ENCODE measurements at places on chromosomes 4 and X.
A peak's percentile ranks its signal among the peaks of the same experiment; 100 is the strongest.

DNA sequence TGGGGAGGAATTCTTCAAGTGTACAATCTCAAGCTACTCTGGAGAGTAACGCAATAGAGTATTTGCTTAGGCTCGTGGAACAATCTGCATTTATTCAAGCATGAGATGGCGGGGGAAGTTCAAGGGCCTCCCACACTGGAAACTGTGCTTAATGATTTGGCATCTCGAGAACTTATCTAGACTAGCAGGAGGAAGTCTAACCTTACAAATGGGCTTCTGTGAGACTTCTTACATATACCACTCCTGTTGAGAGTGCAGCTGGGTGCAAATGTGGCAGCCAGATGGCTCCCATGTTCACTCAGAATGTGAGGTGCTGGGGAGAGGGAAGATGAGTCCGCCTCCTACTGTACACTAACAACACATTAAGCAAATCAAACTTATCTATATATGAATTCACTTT, 29.3 kb upstream of the PTPN13 start:
- DNase-seq, result no peak

- no peak for DNase-seq
Observed at GRCh38 chrX:37553476-37553875, 18.0 kb upstream of the LANCL3 start.

DNA sequence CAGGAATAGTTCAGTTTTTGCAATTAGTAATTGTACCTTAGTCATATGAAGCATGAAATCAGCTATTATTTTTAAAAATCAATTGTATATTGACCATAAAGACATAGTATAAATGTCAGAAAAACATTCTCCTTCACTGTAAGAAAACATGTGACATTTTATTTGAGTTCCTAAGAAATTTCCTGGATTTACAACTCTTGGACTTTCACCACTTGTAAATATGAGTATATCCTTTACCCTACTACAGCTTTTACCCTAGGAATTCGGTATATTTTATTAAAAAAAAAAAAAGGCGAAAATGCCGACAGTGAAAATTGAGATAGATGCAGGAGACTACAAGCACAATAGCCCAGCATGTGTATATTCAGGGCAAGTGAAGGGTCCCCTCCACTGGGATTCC, 14.9 kb downstream of the ADH1A start:
- DNase-seq, result no peak

DNA sequence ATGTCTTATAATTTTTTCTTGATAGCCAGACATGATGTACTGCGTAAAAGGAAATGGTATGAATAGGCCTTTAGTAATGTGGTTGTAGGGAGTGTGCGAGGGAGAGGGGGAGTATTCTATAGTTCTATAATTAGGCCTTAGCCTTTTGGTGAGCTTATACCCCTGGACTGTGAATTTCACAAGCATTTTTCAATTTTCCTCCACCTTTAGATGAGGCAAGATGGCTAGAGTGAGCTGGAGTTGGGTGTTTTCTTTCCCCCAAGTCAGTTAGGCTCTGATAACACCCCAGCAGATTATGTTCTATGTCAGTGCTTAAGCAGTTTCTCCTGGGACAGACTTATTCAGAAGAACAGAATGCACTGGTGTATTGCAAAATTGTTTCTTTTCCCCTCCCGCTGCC, 210.2 kb upstream of the NPY2R start:
- no peak for DNase-seq

DNA sequence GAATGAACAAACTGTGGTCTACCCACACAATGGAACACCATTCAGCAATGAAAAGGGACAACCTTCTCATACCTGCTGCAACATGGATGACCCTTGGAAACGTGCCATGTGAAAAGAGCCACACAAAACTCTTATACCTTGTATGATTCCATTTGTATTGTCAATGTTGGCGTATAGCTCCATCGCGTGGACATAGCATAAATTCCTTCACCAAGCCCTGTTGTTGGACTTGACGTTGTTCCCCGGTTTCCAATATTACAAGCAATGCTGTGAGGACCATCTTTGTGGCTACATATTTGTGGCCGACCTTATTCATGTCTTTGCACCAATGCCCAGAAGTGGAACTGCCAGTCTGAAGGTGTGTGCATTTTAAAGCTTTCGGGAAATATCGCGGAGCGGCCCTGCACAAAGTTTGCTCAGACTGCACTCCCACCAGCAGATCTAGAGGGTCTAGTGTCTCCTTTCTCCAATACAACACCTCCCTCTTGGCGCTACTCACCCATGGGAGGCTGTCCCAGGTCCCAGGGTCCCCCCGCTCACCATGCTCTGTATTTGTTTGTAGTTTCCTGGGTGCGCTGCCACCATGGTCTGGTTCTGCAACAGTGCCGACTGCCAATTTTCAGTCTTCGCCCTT, at the start of gene CLDN34:
TSS of gene CLDN34 (plus strand) at position 584 of the 634 bp plus-strand sequence. CDS start at position 584, 0 bp downstream.
- DNase-seq, result no peak

DNA sequence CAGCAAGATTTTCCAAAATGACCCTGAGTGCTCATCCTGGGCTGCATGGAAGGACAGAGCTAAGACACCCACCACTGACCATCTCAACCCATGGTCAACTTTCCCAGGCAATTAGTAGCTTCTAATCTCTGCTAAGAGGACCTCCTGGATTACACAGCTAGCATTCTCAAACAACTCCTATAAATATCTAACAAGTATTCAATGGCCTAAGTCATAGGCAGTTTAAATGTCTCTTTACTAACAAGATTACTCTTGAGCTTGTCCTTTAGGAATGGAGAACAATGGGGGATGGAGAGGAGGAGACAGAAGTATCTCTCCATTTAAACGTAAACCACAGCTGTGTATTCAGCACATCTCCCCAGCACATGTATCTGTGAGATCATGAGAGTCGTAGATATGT, 118.1 kb downstream of the WDFY3 start:
- DNase-seq, result no peak

- no peak for DNase-seq
Observed at GRCh38 chr4:5039800-5040199, 11.5 kb upstream of the STK32B start.

DNA sequence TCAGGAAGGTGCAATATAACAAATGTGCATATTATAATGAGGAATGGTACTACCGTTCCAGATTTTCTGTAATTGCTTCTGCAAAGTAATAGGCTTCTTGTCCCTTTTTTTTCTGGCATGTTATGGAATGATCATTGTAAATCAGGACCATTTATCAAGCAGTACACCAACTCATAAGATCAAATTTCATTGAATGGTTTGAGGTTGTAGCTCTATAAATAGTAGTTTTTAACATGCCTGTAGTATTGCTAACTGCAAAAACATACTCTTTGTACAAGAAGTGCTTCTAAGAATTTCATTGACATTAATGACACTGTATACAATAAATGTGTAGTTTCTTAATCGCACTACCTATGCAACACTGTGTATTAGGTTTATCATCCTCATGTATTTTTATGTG, 12.6 kb downstream of the IBSP start:
- no peak for DNase-seq

DNA sequence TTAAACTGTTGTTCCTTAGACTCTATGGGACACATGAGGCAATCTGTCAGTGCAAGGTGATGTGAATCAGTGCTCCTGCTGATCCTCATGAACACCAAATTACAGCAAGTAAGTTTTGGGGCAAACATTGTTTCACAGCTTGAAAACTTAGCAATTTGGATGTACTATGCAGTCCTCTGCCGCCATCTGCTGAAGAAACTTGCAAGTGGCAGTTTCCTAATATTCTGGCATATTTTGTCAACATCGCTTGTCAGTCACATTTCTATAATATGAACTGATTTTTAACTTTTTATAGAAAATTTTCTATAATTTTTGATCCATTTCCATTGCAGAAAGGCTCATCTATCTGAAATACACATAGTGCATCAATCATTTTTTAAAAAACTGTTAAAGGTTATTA, 56.3 kb downstream of the ZAR1 start:
- DNase-seq, result peak; percentile 24

DNA sequence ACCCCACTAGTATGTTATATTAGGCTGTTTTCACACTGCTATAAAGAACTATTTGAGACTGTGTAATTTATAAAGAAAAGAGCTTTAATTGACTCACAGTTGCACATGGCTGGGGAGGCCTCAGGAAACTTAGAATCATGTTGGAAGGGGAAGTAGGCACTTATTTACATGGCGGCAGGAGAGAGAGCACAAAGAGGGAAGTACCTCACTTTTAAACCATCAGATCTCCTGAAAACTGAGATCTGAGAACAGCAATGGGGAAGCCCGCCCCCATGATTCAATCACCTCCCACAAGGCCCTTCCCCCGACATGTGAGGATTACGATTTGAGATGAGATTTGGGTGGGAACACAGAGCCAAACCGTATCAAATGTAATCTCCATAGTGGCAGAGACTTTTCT, 45.4 kb upstream of the XK start:
- no peak for DNase-seq

DNA sequence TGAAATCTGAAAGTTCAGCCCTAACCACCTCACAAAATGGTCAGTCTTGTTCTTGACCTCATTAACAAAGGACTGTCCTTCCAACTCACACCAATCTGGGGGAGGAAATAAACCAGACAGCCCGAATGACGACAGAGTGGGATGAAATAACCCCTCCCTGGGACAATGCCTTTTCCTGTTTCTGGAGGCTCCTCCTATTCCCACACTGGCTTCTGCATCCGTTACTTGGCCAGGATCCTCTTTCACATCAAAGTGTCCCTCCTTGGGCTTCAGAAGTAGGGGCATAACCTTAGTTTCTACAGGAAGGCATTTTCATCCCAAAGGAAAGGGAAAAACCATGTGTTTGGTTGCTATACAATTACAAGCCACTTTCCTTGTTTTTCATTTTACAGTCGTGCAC, 59.8 kb upstream of the RPL34 start:
- no peak for DNase-seq

DNA sequence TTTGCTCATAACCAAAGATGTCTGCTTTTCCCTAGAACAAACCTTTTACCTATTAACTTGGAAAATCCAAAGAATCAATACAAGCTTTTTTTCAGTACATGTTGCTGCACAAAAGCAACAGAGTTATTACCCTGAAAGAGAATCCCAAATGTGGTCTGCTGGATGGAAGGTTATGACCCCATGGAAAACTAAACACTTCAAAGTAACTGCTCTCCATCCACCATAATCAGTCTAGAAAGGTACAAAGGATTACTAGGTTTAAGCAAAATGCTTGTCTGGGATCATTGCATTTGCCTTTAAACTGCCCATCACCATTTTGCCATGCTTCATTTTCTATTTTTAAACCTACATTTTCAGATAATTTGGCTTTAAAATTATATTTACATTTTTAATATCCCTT, 11.7 kb downstream of the MMRN1 start:
- no peak for DNase-seq

DNA sequence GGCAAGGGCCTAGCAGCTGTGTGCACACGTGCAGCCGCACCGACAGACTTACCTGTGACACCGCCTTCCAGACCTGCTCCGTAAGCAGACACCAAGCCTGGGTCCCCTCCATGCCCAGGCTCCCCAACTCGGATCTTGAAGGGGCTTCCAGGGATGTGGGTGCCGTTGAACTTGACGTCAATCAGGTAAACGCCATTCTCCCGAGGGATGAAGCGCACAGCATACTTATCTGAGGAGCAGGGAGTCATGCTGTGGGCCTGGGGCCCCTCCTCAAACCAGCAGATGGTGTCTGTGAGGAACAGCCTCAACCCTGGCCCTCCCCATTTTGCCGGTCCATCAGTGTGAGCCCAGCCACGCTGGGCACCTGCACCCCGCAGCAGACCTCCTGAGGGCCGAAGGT, 24.5 kb downstream of the FLNA start:
- no peak for DNase-seq

DNA sequence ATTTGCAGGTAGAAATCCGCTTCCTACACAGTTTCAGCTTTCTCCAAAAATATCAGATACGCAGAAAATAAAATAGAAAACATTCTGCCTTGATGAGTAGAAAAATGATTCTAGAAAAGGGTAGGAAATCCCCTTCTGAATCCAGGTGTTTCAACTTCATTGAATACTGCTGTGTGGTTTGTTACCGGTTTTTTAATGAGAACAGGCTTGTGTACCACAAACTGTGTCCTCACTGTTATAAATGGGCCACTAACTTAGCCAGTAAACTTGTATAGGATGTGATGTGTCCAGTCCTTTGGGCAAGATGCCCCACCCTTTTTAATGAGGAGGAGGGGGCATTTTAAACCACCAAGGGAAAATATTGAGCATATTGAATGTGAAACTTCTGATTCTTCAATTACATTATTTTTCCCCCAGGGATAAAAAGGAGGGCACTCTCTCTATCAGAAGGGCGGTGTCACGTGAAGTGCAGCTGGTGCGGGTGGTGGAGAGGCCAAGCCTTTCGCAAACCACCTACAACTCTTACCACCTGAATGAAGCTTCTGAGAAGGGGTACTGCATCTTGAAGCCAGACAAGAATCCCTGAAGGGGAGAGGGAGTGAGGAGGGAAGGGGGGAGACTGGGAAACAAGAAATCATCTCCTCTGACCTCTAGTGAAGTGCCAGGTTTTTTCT, 4.5 kb downstream of the CXXC4 start:
- no peak for DNase-seq

- peak; percentile 53 for DNase-seq
Observed at GRCh38 chrX:10189317-10190268, 32.8 kb downstream of the CLCN4 start.

DNA sequence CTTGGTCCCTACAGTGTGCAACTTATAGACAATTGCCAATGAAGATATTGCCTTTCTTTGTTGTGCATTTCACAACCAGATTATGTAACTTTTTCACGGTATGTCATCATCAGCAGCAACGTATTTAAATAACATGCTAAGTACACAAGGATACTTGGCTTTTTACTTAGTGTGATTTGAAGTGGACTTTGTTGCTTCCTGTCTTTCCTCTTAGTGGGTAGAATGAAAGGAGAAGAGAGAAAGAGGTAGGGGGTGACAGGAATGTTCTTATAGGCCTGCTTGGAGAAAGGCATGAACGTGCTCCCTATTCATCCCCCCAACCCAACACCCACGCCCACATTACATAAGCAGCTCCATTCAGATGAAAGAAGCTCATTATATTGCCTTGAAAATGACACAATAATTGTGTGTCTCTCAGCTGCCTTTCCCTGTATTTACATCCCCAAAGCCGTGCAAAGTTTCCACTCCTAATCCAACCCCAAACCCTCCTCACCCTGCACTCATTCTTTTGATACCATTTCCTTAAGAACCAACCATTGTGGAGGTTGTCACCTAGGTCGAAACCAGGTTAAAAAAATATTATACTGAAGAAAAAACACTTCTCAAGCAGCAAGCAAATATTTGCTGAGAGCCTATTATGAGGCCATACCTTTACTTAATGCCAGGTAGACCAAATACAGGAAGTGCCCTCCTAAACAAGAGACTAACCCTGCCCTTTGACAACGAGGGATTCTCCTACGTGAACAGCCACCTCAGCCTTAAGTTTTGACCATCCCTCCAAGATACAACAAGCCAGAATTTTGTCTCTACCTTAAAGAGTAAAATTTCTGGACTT, 25.2 kb upstream of the GK start:
- peak; percentile 49 for DNase-seq
